ENCODE measurements at places on chromosomes 4 and X. TPM values are rescaled to one million over a fixed set of nuclear protein-coding genes. Genes with fewer than 3 reads are reported as not detected.

GRCh38 chr4:168739886-168740285 lies 243.0 kb downstream of the PALLD start:
- H3K27ac ChIP-seq = no peak overlapping the region
- H3K4me3 ChIP-seq = no peak overlapping the region
- DNase-seq = no peak
- H3K36me3 ChIP-seq = no peaks in the 10 kb centered on the region
- no peaks in the 10 kb centered on the region for H3K4me1 ChIP-seq

MAGEA8 gene
- not detected for total RNA-seq

DNA sequence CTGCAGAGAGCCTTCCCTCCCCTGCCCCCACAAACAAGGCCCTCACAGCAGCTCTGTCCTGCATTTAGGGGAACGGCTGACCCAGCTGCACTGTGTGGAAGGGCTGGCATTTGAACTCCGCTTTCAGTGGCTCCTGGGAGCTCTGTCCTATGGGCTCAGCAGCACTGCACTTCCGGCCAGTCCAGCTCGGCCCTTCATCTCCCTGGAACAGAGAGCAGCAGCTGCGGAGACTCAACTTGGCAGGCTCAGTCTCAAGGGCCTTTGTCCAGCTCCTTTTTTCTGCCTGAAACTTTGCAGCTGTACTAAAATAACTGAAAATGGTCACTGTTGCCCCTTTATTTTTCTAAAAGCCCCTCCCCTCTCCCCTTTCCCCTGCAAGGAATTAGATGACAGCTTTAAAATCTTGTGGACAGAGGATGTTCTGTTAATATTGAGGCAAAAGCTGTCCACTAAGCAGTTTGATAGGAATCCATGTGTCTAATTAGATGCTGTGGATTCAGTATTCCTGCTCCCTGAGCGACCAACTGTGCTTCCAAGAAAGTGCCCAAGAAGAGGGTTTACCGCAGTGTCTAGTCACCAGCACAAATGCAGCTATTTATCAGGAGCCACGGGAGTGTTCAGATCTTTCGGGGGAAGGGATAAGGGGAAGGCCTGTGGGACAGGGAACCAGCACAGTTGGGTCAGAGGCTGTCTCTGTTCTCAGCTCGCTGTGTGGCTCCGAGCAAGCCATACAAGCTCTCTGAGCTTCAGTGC lies 133.1 kb downstream of the AFAP1 start:
- H3K36me3 ChIP-seq = peaks cover 16% of the 10 kb centered on the region
- no peak for DNase-seq
- H3K4me1 ChIP-seq = peaks cover 25% of the 10 kb centered on the region

GRCh38 chrX:48958635-48959094 lies 1.3 kb upstream of the OTUD5 start:
- H3K36me3 ChIP-seq = no peaks in the 10 kb centered on the region
- H3K27ac ChIP-seq = peak overlapping the region; percentile 73
- DNase-seq = peak; percentile 35
- no peaks in the 10 kb centered on the region for H3K4me1 ChIP-seq

DNA sequence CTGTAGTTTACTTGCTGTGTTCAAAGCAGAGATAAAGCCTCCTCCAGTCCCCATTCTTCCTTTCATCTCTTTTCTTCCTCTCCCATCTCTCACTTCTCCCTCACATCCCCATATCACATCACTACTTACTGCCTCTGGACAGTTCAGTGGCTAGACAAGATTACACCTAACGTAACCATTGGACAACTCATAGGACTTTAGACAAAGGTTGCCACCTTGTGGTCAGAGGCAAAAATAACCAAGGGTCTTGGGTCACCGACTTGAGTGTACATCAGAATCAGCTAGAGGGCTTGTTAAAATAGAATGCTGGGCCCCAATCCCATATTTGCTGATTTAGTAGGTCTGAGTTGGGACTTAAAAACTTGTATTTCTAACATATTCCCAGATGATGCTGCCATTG lies 109.3 kb upstream of the DGKK start:
- no peaks in the 10 kb centered on the region for H3K36me3 ChIP-seq
- H3K27me3 ChIP-seq = no peaks in the 10 kb centered on the region
- no peak overlapping the region for H3K27ac ChIP-seq
- H3K4me1 ChIP-seq = no peaks in the 10 kb centered on the region
- DNase-seq = peak; percentile 35

DNA sequence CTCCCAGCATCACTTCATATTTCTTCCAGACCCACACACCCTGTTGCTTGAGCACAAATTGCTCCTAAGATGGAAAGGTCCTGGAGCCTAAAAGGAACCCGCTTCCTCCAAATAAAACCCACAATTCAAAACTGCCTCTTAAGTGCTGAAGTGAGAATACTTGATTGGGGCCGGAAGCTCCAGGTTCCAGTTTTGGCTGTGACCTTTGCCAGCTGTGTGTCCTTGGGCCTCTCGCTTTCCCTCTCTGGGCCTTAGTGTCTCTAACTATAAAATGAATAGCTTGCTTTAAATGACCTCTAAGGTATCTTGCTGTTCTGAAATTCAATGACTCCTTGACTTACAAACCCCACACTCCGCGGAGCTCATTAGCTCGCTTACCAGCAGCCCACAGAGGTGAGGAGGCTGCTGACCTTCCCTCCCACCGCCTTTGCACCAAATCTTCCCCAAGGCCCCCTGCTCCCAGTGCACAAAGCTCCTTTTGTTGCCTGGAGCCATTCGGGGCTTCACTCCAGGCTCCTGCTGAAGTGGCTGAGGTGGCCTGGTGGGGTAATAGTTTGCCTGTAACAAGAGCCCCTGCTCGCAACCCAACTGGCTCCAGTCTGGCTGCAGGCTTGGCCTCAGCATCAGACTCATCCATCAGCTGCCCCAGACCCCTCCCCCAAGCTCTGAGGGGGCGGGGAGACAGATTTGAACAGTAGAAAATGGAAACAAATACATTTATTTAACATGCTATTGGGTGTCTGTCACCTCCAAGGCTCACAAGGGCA lies 21.8 kb downstream of the STARD8 start:
- H3K27me3 ChIP-seq = no peaks in the 10 kb centered on the region
- H3K4me1 ChIP-seq = no peaks in the 10 kb centered on the region

GRCh38 chr4:54945838-54946237 lies 179.6 kb downstream of the KDR start:
- H3K36me3 ChIP-seq = no peaks in the 10 kb centered on the region
- no peak for DNase-seq
- no peaks in the 10 kb centered on the region for H3K4me1 ChIP-seq
- H3K27me3 ChIP-seq = no peaks in the 10 kb centered on the region

YIPF6 gene
- total RNA-seq = 46.1 TPM

MFAP3L gene
- total RNA-seq = 6.9 TPM

DNA sequence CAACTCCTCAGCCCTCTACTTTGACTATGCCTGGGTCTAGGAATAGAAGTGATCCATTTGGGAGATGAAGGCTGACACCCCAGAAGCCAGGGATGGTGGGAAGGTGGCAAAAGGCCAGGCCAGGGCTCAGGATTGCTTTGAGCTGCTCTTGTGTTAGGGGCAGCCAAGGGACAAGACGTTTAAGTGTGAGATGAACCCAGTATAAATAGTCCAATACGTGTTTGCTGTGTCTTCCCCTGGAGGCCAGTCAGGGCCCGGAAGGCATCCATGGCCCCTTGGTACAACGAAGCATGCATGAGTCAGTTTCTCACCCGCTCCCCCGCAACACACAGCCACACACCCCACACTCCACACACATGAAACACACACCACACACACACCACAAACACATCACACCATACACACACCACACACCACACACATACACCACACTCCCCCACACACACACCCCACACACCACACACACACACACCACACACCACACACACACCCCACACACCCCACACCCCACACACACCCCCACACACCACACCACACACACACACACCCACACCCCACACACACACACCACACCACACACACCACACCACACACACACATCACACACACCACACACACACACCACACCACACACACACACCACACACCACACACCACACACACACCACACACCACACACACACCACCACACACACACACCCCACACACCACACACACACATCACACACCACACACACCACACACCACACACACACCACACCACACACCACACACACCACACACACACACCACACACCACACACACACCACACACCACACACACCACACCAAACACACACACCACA lies 5.1 kb downstream of the STARD8 start:
- no peak for DNase-seq
- peaks cover 6% of the 10 kb centered on the region for H3K27me3 ChIP-seq
- H3K27ac ChIP-seq = no peak overlapping the region

GRCh38 chr4:122050841-122051240 lies 99.0 kb upstream of the TRPC3 start:
- no peaks in the 10 kb centered on the region for H3K27me3 ChIP-seq
- no peak overlapping the region for H3K27ac ChIP-seq
- DNase-seq = no peak
- no peaks in the 10 kb centered on the region for H3K4me1 ChIP-seq

CTAG2 gene
- total RNA-seq = not detected

RTL3 gene
- total RNA-seq = not detected

DNA sequence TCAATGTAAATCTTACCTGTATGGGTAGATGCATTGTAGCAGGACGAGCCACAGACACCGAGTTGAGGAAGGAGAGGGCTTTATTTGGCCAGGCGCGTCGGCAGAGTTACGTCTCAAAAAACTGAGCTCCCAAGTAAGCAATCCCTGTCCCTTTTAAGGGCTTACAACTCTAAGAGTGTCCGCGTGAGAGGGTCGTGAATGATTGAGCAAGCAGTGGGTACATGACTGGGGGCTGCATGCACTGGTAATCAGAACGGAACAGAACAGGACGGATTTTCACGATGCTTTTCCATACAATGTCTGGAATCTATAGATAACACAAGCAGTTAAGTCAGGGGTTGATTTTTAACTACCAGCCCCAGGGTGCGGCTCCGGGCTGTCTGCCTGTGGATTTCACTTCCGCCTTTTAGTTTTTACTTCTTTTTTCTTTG lies 524.9 kb upstream of the HTR2C start:
- no peaks in the 10 kb centered on the region for H3K36me3 ChIP-seq
- DNase-seq = no peak
- no peaks in the 10 kb centered on the region for H3K4me1 ChIP-seq

TMPRSS11A gene
- total RNA-seq = not detected

- no peaks in the 10 kb centered on the region for H3K27me3 ChIP-seq
- H3K36me3 ChIP-seq = no peaks in the 10 kb centered on the region
- DNase-seq = no peak
- H3K27ac ChIP-seq = no peak overlapping the region
- no peak overlapping the region for H3K4me3 ChIP-seq
Measured at GRCh38 chr4:168558599-168558998, 61.7 kb downstream of the PALLD start.

- H3K4me1 ChIP-seq = no peaks in the 10 kb centered on the region
- no peak overlapping the region for H3K4me3 ChIP-seq
- H3K27ac ChIP-seq = no peak overlapping the region
- no peak for DNase-seq
- no peaks in the 10 kb centered on the region for H3K27me3 ChIP-seq
- no peaks in the 10 kb centered on the region for H3K36me3 ChIP-seq
Measured at GRCh38 chr4:84091266-84091665, 407.8 kb downstream of the NKX6-1 start.

PAGE5 gene
- not detected for total RNA-seq

GRCh38 chrX:13859724-13860123 lies 42.8 kb upstream of the GPM6B start:
- H3K27me3 ChIP-seq = peaks cover 4% of the 10 kb centered on the region
- DNase-seq = no peak
- no peak overlapping the region for H3K27ac ChIP-seq
- no peaks in the 10 kb centered on the region for H3K4me1 ChIP-seq
- no peak overlapping the region for H3K4me3 ChIP-seq
- H3K36me3 ChIP-seq = no peaks in the 10 kb centered on the region

GRCh38 chr4:7829652-7830580 lies 109.7 kb downstream of the AFAP1 start:
- peaks cover 15% of the 10 kb centered on the region for H3K36me3 ChIP-seq
- no peak for DNase-seq
- H3K4me3 ChIP-seq = no peak overlapping the region
- peaks cover 20% of the 10 kb centered on the region for H3K4me1 ChIP-seq

DNA sequence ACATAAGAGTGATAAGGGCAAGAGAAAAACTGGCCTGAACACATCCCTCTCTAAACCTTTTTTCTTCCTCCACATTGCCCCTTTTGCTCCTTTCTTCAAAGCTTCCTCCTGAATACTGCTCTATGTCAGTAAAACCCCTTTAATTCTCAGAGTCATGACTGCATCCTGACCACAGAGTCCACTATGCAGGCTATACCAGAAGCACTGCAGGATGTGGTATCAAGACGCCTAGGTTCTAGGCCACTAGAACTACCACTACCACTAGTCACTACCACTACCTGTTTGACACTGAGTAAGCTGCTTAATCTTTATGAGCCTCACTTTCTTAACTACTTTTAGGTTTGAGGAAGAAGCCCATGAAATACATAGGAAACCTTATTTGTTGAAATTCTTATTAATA lies 38.7 kb downstream of the ARHGEF9 start:
- no peaks in the 10 kb centered on the region for H3K4me1 ChIP-seq
- no peak overlapping the region for H3K27ac ChIP-seq
- DNase-seq = no peak
- H3K27me3 ChIP-seq = no peaks in the 10 kb centered on the region
- H3K4me3 ChIP-seq = no peak overlapping the region
- no peaks in the 10 kb centered on the region for H3K36me3 ChIP-seq

DNA sequence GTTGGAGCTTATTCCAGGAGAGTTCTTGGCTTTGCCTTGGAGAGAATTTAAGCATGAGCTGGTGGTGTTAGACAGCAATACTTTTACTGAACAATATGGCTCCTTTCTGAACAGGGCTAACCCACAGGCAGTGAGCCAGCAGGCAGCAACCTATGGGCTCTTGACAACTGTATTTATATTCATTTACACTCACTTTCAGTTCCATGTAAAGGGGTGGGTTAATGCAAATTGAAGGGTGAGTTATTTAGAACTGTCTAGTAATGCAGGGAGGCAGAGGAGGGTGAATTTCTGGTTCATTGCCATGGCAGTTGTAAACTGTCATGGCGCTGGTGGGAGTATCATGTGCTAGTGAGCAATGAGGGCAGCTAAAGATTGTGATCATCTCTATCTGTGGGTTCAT lies 15.7 kb downstream of the FOXR2 start:
- H3K27ac ChIP-seq = no peak overlapping the region
- H3K4me1 ChIP-seq = no peaks in the 10 kb centered on the region
- no peaks in the 10 kb centered on the region for H3K36me3 ChIP-seq
- no peak for DNase-seq

GRCh38 chr4:12658146-12658545 lies 826.0 kb downstream of the RAB28 start:
- H3K4me1 ChIP-seq = no peaks in the 10 kb centered on the region
- no peak overlapping the region for H3K27ac ChIP-seq
- H3K27me3 ChIP-seq = no peaks in the 10 kb centered on the region

DNA sequence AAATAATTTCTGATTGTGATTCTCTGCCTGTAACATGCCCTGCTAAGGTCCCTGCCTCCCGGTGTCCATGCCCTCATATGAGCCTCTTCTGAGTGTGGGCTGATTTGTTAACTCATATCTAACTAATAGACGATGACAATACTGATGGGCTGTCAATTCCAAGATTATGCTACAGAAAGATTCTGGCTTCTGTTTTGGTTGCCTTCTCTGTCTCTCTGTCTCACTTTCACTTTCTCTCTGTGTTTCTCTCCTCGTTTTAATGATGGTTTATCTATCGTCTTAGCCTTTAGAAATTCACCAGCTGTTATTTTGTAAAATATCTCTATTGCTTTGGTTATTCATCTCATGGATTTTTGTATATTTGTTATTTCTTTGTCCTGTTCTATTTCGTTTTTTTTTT lies 312.5 kb upstream of the ANXA10 start:
- H3K4me3 ChIP-seq = peak overlapping the region; percentile 51
- no peak for DNase-seq
- no peak overlapping the region for H3K27ac ChIP-seq
- 0 out of 2 replicates have a peak, but pooled peaks cover 8% of the 10 kb centered on the region for H3K4me1 ChIP-seq
- no peaks in the 10 kb centered on the region for H3K27me3 ChIP-seq

CSAG2 gene
- total RNA-seq = not detected
